ENCODE measurements at places on chromosomes 2 and 18.

GRCh38 chr18:37426586-37426985, 139.0 kb downstream of the CELF4 start:
- no peak for DNase-seq

- peak; percentile 81 for DNase-seq
These were observed 16.2 kb downstream of the DOCK10 start for GRCh38 chr2:225025917-225026571.

- peak; percentile 29 for DNase-seq
These were observed 206.5 kb downstream of the SETBP1 start for GRCh38 chr18:44887227-44887631.

- no peak for DNase-seq
These were observed 55.9 kb upstream of the RTN4 start for GRCh38 chr2:55106148-55106547.

- DNase-seq: peak; percentile 41
These were observed 252.5 kb downstream of the XIRP2 start for GRCh38 chr2:167140767-167141166.

DNA sequence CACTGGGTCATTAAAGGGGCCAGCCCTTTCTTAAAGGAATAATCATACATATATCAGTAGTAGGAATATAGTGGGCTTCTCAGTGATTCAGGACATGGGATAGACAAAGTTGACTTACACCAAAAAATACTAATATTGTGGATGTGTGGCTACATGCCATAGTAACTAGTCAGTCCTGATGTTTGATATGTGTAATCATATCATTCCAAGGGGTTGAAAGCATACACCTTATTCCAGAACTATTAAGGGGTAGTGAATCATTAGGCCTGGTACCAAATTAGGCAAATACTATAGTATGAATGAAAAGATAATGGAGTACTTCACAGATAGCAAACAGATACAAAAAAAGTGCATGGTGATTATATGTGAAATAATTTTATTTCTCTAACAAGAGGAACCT, 814.9 kb upstream of the NRXN1 start:
- DNase-seq: no peak

- no peak for DNase-seq
These were observed 44.0 kb downstream of the DNMT3A start for GRCh38 chr2:25297738-25298137.

GRCh38 chr18:6921571-6921970, 192.1 kb downstream of the ARHGAP28 start:
- DNase-seq: no peak

DNA sequence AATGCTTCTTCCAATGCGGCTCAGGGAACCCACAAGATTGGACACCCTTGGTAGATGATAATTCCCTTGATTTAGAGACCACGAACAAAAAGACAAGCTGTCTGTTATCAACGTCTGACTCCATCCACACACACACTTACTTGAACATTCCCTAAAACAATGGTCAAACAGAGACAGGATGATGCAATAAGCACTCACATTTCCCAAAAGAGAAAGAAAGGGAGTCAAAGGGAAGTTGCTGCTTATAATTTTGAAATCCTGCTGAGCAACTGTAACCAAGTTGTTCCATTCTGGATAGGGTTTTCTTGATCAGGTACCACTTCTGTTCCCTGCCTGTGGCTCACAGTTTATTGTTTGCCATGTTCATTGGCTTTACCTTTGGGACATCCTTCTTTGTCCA, 571.3 kb upstream of the CNTNAP5 start:
- no peak for DNase-seq

DNA sequence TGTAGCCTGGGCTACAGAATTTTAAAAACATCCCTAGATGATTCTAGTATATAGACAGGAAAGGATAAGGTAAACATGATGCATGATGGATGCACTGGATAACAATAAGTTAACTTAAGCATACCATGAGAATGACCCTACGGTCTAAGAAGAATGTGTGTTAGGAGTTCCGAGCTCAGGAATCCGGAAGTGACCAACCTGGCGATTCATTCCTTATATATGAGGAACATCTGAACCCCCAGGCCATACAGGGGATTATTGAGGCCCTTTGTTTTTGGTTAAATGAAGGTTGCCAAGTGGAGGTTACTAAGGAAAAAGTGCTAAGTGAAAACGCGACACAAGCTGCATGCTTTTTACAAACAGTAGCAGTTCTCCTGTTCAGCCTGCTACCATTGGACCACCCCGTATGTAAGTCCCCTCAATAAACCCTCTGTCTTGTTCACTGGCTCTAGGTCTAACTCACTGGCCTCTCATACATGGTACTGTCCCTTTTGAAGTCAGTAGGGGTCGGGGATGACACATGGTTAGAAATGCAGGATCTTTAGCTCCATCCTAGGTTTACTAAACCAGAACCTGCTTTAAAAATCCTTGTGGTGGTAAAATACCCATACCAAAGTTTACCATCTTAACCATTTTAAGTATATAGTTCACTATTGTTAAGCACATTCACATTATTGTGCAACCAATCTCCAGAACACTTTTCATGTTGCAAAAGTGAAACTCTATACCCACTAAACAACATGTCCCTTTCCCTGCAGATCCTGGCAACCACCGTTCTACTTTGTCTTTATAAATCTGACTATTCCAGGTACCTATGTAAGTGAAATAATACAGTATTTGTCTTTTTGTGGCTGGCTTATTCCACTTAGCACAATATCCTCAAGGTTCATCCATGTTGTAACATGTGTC, 111.0 kb upstream of the MAP4K3 start:
- no peak for DNase-seq

DNA sequence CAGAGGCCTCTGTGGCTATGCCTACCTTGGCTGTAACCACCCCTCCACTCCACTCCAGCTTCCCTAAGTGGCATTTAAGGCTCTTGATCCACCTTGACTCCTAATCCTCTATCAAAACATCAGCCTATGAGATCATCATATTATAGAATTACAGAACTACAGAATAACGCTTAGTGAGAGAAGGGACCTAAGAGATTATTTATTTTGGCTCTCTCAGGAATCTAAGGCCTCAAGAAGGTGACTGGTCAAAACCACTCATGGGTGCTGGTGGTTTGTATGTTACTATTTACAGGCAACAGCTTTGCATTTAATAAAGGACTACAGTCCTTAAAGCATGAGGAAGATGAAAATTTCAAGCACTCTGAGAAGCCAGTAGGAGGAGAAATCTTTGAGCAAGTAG, 118.8 kb downstream of the FSHR start:
- no peak for DNase-seq

- no peak for DNase-seq
These were observed 493.7 kb upstream of the TNP1 start for GRCh38 chr2:217353591-217353990.

- DNase-seq: no peak
These were observed 558 bp downstream of the DNAJC10 start for GRCh38 chr2:182716650-182716979.
